Panc1 (cell line): ENCODE measurements at places on chromosomes 5 and 9. TPM values are rescaled to one million over a fixed set of nuclear protein-coding genes. Genes with fewer than 3 reads are reported as not detected.
A peak's percentile ranks its signal among the peaks of the same experiment; 100 is the strongest.

- no peak for DNase-seq
Observed at GRCh38 chr5:41787265-41787664, 83.0 kb downstream of the OXCT1 start.

DNA sequence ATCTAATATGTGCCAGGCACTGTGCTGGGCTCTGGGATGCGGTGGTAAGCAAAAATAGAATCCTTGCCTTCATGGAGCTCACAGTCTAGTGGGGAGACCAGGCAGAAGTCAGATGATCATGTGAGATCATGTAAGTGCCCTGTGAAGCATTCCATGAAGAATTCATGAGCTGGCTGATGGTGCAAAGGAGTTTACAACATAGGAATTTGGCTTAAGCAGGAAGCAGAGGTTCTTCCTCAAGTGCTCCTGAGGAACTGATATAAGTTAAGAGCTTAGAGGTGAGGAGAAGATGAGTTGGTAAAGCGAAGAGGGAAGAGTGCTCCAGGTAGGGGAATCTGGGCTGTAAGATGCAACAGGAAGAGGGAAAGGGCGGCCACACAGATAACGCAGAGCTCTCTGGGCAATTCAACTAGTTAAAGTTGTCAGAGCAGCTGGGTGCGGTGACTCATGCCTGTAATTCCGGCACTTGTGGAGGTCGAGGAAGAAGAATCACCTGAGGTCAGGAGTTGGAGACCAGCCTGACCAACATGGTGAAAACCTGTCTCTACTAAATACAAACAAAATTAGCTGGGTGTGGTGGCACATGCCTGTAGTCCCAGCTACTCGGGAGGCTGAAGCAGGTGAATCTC lies 78.5 kb upstream of the SPATA31D4 start:
- DNase-seq = no peak

GRCh38 chr9:75414371-75415160 lies 326.3 kb downstream of the OSTF1 start:
- no peak for DNase-seq

GRCh38 chr5:97627272-97627671 lies 444.2 kb upstream of the RIOK2 start:
- DNase-seq = no peak

GRCh38 chr9:121138561-121138960 lies 63.1 kb downstream of the RAB14 start:
- DNase-seq = no peak

GRCh38 chr5:75509546-75509945 lies 1.9 kb downstream of the CERT1 start:
- DNase-seq = no peak

DNA sequence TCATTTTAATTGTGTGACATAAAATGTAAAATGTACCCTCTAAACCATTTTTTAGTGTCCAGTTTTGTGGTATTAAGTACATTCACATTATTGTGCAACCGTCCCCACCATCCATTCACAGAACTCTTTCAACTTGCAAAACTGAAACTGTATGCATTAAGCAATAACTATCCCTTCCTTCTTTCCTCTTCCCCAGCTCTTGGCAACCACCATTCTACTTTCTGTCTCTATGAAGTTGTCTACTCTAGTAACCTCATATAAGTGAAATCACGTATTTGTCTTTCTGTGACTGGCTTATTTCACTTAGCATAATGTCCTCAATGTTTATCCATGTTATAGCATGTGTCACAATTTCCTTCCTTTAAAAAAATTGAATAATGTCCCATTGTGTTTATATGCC lies 142.4 kb downstream of the C9orf152 start:
- no peak for DNase-seq

DNA sequence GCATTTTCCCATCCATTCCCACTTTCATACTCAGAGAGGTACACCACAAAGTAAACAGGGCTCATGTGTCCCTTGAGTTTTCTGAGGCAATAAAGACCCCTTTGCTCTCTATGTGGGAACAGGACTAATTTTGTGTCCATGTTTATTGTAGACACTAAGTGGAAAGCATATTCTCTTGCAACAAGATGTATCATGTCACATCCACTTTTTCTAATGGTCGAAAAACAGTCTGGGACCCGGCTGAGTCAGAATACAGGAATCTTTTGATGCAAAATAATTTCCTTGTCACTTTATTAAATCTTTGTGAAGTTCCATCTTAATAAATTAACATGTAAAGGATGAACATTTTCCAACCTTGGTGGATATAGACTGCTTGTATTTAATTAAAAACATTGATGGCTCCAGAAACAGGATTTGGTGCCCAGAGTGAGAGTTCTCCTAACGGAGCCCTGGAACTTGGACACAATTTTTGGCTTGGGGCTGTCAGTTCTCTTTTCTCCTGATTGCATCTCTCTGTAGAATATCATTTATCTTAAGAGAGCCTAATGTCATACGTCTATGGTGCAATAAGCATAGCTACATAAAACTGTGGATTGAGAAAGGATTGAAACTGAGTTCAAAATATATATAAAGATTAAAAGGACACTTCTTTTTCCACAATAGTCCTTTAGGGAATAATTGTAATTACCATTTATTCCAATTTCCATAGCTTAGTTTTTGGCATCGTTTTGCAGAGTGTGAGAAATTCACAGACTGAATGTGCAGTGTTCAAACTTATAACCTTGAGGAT lies 1116.7 kb upstream of the SEMA6A start:
- DNase-seq = no peak

GRCh38 chr5:161299053-161299452 lies 247.5 kb downstream of the GABRB2 start:
- DNase-seq = no peak

DNA sequence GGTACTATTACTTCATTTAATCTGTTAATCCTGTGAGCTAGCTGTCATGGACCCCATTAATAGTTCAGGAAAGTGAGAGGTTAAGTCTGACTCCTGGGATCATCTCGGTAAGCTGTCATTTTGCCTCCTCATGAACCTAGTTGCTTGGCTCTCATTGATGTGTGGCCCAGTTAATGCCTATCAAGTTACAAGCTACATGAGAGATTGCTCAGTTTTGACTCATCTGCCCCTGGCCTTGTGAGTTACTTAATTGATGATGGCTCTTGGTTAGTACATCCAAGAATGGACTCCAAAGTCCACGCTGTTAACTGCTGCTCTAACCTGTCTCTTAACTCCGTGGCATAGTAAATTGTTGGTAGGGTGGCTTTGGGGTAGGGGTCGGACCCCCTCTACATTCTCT lies 23.9 kb downstream of the LARP1 start:
- DNase-seq = peak; percentile 35

DNA sequence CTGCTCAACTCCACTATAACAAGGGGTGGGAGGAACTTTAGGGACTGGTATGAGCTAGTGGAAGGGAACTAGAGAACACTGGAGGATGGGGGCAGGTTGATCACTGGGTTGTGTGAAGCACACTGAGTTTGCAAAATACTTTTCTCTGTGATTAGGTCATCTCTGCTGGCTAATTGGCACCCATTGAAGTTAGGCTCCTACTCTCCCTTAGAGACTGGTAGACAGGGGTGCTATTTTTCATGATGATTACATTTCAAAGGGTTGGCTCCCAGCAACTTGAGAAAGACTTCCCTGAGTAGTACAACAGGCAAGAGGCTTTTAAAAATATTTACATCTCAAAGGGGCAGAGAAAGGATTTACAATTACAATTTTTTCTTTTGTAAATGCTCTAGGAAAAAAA lies 50.4 kb upstream of the MTAP start:
- DNase-seq = no peak

- DNase-seq = no peak
Observed at GRCh38 chr9:114060070-114060469, 18.0 kb downstream of the AMBP start.

DNA sequence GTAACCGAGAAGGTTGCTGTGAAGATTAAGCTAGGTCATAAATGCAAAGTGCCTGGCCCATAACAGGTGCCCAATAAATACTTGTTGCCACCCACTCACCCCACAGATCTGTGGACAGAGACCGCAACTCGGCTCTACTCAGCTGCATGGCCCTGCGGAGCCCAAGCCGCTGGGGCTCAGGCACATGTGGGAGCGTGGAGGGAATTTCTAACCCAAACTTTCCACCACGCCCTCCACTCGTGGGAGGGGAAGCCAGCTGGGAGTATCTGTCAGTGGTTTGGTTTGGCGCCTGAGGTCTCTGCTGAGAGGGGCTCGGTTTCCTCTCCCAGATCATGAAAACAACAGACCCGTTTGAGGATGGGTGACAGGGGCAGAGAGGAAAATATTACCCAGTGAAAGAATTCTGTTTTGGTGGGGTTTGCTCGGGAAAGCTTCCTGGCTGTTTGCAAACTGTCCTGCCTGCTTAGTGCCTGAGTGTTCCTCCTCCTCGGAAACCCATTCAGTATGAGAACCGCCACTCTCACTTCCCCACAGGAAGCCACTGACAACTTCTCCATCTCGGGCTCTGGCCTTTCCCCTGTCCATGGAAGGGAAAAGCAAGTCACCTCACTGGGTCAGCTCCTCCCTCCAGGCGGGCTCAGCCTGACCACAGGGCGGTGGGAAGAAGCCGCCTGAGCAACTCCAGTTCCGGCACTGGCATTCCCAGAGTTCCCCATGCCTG lies 60.1 kb downstream of the RGS3 start:
- no peak for DNase-seq

GRCh38 chr5:44365345-44365744 lies 23.9 kb downstream of the FGF10 start:
- DNase-seq = no peak

GRCh38 chr9:76654575-76654974 lies 109.7 kb upstream of the PCA3 start:
- DNase-seq = no peak

DNA sequence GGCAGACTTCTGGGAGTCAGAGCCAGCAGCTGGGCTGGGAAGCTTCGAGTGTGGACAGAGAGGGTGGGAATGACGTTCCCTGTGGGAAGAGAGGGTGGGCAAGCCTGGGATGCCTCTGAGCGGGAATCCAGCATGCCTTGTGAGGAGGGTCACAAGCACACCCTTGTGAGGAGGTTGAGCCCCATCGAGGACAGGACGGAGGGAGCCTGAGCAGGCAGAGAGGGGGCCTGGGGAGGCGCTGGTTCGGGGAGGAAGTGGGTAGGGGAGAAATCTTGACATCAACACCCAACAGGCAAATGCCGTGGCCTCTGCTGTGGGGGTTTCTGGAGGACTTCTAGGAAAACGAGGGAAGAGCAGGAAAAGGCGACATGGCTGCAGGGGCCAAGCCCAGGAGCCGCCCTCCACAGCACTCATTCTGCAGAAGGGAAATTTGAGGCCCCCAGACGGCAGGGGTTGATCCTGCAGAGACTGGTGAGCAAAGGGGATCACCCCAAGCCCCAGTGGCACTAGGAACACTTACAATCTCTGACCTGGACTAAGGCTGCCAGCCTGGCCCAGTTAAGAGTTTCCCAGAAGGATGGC lies 1.1 kb upstream of the IL13 start:
- no peak for DNase-seq

GRCh38 chr9:101711330-101711941 lies 27.0 kb downstream of the GRIN3A start:
- no peak for DNase-seq

- DNase-seq = no peak
Observed at GRCh38 chr5:1961952-1962595, 79.3 kb upstream of the IRX4 start.

- DNase-seq = no peak
Observed at GRCh38 chr5:5221724-5222123, 81.6 kb downstream of the ADAMTS16 start.

DNA sequence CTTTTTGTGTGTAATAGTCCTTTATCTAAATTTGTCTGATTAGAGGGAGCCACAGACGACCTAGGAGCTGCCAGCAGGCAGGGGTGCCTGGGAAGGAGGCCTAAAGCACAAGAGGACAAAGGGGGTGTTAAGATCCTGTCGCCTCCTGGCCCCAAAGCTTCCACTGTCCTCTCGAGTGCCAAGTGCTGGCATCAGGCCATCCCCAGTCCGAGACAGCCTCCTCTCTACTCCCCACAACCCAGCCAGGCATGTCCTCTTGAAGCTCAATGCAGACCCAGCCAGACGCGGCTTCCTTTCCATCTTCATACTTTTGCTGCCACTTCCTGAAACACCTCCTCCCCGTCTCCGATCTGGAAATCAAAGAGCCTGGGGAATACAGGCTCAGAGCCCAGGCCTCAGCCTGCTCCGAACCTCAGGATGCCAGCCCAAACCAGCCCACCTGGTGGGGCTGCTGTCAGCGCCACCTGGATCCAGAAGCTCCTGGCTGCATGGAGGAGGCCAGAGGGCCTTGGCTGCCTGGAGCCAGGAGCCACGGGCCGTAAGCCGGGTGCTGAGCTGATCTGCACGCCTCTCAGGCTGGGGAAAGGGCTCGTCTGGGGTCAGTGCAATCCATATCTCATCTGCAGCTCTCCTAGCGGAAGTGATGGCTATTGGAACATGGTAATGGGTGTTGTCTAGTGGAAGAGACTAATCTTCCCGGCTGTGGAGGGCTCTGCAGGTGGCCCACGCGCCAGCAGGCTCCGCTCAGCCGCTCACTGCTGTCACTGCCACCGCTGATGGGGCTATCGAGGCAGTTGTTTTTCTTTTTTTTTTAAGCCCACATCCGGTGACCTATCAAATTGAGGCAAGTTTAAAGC lies 60.2 kb upstream of the FUBP3 start:
- DNase-seq = no peak

DNA sequence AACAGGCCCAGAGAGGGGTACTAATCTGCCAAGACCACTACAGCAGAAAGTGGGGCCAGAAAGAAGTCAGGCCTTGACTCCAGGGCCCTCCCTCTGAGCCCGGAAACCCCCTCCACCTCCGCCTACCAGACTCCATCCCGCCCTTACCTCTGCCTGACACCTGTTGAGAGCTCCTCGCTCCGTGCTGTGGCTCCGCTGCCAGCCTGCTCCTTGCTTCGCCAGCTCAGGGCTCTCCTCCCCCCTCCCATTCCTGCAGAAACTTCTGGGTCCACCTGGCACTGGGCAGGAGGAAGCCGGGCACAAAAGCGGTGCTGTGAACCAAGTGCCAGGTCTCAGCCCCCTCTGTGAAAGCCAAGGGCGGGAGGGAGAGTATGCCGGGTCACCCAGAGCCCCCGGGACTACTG lies 6.4 kb upstream of the ST6GALNAC6 start:
- DNase-seq = no peak

- DNase-seq = no peak
Observed at GRCh38 chr9:69569738-69570451, 102.3 kb downstream of the APBA1 start.

GRCh38 chr9:112333639-112334431 lies 416 bp upstream of the PTBP3 start:
- DNase-seq = no peak

DNA sequence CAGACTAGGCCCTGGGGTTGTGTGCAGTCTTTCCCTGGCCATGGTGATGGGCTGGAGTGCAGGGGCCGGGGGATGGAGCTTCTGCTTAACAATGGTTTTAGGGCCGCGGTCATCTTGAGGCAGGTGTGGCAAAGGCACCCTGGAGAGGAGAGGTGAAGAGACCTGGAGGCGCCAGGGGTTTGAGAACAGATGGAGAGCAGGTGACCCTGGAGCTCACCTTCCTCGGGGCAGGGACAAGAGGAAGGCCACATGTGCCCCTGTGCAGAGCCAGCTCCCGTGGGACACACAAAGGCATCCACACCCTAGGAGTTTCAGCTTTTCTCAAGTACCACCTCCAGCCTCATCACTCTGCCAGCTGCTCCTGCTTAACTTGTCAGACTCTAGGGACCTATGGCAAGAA lies 46.4 kb upstream of the SH3GL2 start:
- DNase-seq = no peak

CNTNAP3B gene
- total RNA-seq = 8.1 TPM

PCDHB15 gene
- total RNA-seq = 0.15 TPM

SMU1 gene
- total RNA-seq = 30.3 TPM

SPATA31C1 gene
- not detected for total RNA-seq

ARL14EPL gene
- not detected for total RNA-seq

SMIM32 gene
- 0.31 TPM for total RNA-seq
